NCI-H2081 treated with DMSO at 0.1 percent for 48 hours (cell line): ENCODE measurements at places on chromosomes 3 and 15.

GRCh38 chr3:12993517-12994356 is 79.5 kb downstream of the IQSEC1 start:
- no peak for DNase-seq

- no peak for DNase-seq
Measured at GRCh38 chr3:87494264-87494663, 217.9 kb upstream of the POU1F1 start.

DNA sequence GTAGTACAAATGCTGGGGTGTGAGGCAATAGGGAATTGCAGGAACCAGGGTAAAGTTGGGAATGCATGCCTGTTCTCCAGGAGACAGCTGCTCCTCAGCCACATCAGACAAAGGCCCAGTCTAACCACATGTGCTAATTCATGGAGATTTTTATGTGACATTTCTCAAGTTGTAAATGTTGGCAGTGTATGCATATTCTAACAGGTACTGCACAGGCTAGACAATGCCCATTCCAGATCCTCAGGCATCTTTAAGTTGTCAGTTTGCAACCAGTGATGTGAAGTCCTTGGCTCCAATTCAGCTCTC is 84.9 kb downstream of the EEFSEC start:
- no peak for DNase-seq

DNA sequence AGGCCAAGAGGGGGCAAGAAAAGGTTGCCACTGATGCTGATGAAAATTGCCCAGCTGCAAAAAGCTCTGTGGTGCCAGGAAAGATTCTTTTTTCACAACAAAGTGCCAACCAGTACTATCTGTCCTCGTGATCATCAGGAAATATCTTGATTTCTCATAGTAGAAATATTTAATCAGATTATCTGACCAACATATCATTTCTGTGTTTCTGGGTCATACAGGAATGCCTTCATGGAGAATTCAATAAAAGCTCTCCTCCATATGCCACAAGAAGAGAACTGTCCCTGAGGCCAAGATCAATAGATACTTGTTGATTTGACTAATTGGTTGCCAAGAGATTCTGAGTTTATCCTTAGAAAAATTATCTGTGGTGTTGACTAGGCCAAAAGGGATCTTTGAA is 63.5 kb downstream of the FSIP1 start:
- DNase-seq = no peak

- no peak for DNase-seq
Measured at GRCh38 chr15:25345943-25346342, 92.9 kb downstream of the UBE3A start.

GRCh38 chr3:193791041-193792032 is 198.3 kb downstream of the OPA1 start:
- no peak for DNase-seq

DNA sequence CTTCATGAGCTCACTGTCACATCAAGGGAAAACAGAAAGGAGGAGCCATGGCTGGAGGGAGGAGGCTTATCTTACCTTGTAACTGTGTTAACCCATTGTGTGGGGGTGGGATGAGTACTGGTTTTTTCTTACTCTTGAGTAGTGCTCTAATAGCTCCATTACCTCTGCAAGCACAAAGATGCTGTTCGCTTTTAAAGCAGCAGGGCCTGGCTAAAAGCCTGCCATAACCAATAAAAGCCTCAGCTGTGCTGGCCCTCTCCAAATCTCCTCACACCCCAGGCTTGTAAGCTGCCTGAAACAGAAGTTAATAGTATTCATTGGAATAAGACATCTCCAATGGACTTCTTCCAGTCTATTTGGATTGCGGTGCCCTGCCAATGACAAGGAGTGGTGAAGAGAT is 544.1 kb downstream of the TUSC7 start:
- DNase-seq = no peak

DNA sequence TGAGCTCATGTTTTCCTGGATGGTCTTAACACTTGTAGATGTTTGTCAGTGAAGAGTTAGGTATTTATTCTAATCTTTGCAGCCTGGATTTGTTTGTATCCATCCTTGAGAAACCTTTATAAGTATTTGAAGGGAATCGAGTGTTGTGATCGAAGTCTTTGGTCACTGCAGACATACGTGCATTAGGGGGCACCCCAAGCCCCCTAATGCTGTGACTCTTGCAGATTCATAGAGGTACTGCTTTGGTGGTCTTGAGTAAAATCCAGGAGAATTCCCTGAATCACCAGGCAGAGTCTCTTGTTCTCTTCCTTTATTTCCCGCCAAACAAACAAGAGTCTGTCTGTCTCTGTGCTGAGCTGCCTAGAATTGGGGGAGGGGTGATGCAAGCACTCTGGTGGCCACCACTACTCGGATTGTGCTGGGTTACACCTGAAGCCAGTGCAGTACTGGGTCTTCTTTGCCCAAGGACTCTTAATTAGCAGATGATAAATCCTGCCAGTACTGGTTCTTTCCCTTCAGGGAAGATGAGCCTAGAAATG is 170.5 kb upstream of the POU1F1 start:
- no peak for DNase-seq

DNA sequence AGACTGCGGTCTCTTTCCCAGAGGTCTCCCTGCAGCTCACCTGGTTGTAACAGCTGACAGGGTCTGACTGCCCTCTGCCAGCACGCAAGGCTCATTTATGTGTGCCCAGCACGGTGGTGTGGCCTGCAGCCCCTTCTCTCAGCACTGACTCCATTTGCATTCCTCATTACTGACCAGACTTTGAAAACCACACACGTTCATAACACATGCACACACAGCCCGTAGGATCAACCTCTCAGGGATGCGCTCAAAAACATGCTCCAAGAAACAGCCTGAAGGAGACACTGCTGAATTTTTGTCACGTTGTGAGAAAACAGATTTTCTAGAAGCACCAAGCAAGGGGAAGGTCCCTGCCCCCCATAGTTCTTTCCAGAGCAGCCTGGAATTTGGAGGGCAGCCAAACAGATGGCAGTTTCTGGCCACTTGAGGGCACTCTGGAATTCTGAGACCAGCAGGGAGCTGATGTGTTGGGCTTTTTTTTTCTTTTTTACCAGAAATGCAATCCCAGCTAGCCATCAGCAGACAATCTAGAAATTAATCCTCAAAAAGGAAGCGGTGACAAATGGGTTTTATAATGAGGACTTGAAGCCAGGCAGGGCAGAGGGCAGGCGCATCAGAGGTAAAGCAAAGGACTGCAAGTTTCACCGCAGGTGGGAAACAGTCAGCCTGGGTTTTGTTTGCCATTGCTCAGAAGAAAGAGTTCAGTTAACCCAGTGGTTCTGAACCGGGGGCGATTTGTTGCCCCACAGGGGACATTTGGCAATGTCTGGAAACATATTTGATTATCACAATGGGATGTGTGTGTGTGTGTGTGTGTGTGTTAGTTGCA is 170.5 kb upstream of the PROK2 start:
- peak; percentile 63 for DNase-seq

GRCh38 chr3:128253150-128253549 is 99.9 kb downstream of the EEFSEC start:
- no peak for DNase-seq

DNA sequence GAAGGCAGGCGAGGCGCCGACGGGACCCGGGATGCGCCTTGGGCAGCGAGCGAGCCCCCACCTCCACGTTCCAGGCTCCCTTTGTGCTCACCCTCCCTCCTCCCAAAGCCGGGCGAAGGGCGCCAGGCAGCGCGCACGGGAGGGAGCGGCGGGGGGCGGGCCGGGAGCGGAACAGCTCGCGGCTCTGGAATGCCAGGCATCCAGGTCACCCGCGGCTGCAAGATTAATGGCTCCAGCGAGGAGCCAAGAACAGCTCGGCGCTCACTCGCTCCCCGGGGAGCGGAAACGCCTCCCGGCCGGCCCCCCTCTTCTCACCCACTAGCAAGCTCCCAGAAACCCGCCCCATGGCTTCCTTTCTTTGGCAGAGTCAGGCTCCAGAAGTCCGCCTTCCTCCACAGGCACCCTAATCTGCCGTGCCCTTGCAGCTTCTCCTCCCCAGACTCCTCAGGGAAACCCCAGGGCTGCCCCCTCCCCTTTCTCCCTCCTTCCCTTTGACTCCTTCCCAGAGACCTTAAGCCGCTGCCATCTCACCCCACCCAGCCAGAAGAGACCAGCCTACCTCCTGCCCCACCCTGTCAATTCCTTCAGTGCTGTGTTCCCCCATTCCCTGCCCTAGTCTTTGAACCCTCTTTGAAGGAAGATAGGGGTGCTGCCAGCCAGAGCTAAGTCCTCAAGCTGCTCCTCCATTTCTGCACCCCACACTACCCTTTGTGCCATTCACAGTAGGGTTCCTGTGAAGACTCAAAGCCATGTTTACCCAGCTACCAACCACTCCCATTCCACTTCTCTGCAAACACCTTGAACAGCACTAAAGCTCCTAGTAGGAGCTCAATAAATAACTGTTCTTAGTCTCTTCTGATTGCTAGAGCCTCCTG is 9.9 kb downstream of the AMOTL2 start:
- peak; percentile 49 for DNase-seq

DNA sequence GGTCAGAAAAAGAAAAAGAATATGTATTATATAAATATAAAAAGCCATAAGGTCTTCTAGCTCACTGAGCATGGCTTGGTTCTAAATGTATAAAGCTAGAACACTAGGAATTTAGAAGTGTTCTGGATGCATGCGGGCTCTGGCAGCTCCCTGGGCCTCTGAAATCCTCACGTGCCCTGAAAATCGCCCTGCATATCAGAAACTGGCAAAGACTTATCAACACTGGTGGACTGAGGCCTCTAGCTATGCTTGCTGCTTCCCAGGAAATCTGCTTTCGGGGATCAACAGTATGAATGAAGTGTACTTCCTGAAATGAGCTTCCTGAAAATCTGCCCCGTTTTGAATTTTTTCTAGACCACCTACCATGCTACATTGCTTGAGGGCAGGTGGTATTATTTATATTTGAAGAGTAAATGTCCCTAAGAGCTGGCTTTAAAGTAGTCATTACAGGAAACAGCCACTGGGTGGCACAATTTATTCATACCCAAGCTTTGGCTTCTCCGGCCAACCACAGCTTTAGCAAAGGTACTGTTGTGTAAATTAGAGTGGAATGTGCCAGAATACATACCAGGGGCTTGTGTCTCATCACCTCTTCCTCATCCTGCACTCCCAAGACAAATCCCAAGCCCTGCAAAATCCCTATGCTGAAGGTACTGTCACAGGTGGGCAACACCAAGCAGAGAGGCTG is 17.7 kb downstream of the CRTAP start:
- DNase-seq = no peak

GRCh38 chr15:52680761-52681160 is 1.6 kb upstream of the ATOSA start:
- DNase-seq = no peak

DNA sequence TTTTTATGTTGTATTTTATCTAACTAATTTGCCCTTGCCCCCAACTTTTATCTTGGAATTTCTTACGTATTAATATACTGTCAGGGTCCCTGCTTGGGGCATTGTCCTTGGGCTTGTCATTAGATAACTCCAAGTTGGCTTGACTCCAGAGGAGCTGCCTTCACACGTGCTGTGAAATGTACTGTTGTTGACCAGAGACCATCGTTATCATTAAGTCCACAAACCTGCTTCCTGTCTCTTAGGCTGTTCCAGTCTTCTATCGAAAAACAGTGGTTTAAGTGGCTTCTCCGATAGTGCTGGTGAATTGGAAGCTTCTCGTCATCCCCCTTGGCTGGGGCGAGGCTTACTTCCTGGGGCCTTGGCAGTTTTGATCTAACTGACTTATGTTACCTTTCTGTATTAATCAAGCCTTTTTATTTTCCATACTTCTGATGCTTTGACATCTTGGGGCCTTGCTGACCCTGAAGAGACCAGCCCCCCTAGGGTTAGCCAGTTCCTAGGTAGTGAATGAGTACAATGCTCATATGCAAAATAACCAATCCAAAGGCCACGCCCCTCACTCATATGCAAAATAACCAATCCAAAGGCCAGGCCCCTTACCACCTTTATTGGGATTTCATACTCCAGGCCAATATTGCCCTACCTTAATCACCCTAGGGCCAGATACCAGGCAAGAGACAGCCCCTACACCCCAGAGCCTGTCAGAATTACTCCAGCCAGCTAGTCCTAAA is 164.5 kb downstream of the IGF1R start:
- no peak for DNase-seq

DNA sequence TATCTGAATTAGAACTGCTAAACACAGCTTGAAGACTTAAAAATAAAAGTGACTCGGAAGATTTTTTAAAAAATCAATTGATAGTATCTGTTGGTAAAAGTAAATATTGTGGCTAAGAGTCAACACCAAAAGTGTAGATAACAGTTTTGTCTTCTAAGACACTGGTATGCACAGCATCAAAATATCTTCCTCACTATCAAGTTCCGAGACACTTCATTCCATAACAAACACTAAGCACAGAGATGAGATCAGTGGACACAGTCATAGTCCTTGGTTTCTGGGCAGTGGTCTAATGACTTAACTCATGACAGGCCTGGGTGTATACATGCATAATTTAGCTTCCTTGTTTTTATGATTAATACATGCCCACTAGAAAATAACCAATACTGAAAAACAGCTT is 63.2 kb downstream of the PXYLP1 start:
- DNase-seq = no peak

DNA sequence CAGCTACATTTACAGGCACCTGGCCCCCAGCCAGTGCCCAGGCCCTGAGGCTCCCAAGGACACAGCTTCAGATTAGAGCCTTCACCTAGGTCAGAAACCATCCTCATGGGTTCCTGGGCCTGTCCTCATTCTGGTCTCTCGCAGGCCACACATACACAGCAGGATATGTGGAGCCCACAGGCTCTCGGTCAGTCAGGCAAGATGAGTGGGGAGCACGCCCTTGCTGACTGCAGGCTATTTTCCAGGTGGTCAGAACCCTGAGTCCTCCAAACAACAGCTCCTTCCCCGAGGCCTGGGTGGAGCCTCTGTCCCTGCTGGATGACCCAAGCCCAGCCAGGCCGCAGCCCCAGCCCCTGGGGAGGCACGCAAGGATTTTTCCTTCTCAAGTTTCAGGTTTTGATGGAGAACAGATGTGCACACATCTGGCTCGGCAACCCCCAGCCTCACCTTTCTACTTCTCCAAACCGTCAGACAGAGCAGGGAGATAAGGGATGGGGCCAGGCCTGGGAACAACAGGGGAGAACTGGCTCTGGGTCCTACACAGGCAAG is 1.6 kb downstream of the STRA6 start:
- no peak for DNase-seq

DNA sequence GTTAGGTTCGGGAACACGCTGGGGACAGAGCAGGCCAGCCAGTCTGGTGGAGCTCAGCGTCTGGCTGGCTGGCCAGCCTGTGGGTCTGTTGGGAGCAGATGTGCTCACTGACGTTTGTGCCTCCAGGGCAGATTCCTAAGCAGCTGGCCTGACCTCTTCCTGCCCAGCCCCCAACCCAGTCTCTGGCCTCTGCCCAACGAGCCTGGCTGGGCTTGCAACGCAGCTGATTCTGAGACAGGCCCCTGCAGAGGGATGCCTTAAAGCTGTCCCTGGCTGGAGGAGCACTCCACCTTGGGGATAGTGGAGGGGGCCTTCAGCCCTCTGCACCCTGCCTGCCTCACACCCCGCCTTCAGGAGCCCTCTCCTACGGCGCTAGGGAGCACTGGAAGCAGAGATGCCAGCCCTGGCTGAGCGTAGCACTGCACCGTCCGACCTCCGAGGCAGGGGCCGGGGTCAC is 46.0 kb downstream of the KLF13 start:
- DNase-seq = no peak
